ENCODE measurements at places on chromosomes 6 and 20.

GRCh38 chr6:122770835-122771601 is 8.5 kb upstream of the FABP7 start:
- no peak for DNase-seq

DNA sequence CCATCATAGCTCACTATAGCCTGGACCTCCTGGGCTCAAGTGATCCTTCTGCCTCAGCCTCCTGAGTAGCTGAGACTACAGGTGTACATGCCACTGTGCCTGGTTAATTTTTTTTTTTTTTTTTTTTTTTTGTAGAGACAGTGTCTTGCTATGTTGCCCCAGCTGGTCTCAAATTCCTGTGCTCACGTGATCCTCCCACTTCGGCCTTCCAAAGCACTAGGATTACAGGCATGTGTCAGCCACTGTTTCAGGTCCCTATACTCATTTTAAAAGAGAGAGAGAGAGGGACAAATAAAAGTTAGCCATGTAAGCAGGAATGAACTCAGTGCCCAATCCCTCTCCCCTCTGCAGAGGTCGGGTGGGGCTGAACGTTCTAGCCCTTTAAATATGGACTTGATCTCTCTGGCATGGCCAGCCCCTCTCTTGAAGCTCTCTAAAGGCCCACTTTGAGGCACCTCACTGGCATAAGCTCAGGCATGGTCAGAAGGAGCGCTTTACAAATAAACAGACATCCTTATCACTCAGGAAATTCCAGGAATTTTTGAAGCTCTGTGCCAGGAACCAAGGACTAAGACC is 9.0 kb upstream of the SERPINB1 start:
- DNase-seq: peak; percentile 79

DNA sequence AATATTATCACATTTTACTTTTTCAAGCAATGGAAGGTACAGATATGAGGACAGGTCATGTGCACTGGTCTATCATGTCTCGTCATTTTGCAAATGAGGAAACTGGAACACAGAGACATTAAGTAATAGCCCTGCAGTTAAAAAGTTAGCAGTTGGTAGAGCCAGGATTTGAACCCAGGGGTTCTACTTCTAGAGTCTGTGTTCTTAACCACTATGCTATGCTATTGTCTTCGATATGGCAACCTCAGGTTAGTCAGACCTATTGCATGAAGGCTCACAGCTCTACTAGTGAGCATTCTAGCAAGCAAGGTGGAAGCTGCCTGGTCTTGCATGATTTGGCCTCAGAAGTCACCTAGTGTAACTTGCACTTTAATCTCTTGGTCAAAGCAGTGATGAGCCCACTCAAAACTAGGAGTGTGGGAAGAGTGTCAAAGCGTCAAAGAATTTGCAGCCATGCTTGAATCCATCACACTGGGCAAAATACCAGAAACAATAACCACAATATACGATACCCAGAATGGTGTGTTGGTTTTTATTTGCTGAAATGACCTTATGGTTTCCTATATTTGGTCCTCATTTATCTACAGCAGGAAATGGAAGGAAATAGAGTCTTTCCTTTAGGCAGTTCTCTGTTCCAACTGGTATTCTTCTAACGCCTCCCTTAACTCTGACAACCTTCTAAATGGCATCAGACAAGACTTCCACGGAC is 20.4 kb upstream of the BMP2 start:
- DNase-seq: no peak

DNA sequence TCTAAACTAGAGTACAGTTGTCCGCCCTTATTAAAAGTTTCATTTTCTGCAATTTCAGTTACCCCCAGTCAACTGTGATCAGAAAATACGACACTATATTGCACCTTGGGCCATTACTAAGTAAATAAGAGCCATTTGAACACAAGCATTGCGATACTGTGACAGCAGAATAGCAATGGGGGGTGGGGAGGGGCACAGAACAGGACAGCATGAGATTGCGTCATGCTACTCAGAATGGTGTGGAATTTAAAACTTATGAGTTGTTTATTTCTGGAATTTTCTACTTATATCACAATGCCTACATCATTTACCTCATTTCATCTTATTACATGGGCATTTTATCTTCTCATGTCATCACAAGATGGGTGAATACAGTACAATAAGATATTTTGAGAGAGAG is 166.3 kb downstream of the MANEA start:
- DNase-seq: no peak

DNA sequence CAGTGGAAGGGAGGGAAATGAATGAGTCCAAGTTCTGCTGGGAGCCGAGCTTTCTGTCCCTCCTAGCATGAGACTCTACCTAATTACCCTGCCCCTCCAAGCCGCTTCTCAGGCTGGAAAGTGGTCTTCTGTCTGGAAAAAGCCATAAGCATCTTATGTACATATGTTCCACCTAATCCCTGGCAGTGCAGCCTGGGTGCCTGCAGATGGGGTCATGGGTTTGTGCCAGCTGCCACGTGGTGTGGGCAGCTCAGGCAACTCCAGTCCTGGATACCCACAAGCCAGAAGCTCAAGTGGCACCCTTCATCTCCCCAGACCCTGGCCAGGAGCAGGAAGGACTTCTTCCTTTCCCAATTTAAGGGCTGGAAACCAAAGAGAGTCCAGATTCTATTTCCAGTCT is 253.1 kb downstream of the LY86 start:
- DNase-seq: no peak

- DNase-seq: no peak
Measured at GRCh38 chr20:1876975-1877608, 18.1 kb upstream of the SIRPA start.

Data from SJSA1 (cell line).